Esophagus squamous epithelium (tissue), 5 donors: ENCODE measurements at places on chromosomes 7 and 10.

DNA sequence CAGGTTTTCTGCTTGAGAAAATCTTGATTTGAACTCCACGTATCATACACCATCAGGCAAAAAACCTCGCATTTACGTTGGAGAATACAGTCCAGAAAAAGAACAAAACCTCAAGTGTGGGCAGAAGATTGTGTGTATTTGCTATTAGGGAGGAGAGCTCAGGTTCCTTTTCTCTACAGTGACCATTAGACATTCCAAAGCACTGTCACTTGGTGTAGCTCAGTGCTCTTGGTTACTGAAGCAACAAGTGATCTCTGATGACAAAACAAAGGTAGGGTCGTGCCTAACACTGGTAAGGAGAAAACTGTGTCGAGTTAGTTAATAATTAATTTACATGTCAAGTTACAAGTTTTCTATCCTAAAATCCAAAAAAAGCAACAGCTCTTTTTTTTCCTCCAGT lies 72.6 kb downstream of the C1GALT1 start:
- no peaks in the 10 kb centered on the region for H3K4me1 ChIP-seq
- no peak overlapping the region for H3K4me3 ChIP-seq
- no peaks in the 10 kb centered on the region for H3K36me3 ChIP-seq
- H3K27ac ChIP-seq, result no peak overlapping the region
- no peaks in the 10 kb centered on the region for H3K27me3 ChIP-seq

- H3K27ac ChIP-seq, result no peak overlapping the region
- H3K36me3 ChIP-seq, result no peaks in the 10 kb centered on the region
- DNase-seq, result no peak
Measured at GRCh38 chr7:96993980-96994379, 11.4 kb upstream of the DLX6 start.

GRCh38 chr10:21238717-21239116 lies 286.8 kb downstream of the SKIDA1 start:
- no peak overlapping the region for H3K4me3 ChIP-seq
- H3K27ac ChIP-seq, result no peak overlapping the region
- no peak for DNase-seq
- H3K27me3 ChIP-seq, result no peaks in the 10 kb centered on the region
- H3K4me1 ChIP-seq, result no peaks in the 10 kb centered on the region

- no peak overlapping the region for H3K27ac ChIP-seq
- no peaks in the 10 kb centered on the region for H3K36me3 ChIP-seq
- peaks cover 7% of the 10 kb centered on the region for H3K4me1 ChIP-seq
- no peak overlapping the region for H3K4me3 ChIP-seq
Measured at GRCh38 chr7:106127984-106128780, 16.1 kb upstream of the SYPL1 start.

GRCh38 chr7:26857506-26858240 lies 6.7 kb downstream of the SKAP2 start:
- H3K36me3 ChIP-seq, result no peaks in the 10 kb centered on the region
- peak overlapping the region; percentile 43 for H3K4me3 ChIP-seq
- H3K4me1 ChIP-seq, result peaks cover 4% of the 10 kb centered on the region
- no peak for DNase-seq

GRCh38 chr10:127303105-127303504 lies 106.7 kb upstream of the INSYN2A start:
- no peak overlapping the region for H3K27ac ChIP-seq
- DNase-seq, result no peak
- no peaks in the 10 kb centered on the region for H3K4me1 ChIP-seq
- H3K4me3 ChIP-seq, result no peak overlapping the region

DNA sequence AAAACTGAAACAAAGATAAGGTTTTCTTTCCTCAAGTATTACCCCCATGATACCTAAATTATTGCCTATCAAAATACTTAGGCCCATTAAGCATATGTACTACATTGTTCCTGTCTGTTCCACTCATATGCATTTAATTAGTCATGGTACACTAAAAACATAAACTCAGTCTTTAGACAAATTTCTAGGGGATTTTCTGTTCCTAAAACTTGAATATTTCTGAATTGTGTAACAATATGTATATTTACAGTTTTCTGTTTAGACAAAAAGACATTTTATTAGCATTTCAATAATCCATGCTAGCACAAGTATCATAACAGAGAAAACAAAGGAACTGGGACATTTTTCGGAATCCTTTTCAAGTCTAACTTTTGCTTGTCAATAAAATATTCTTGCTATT lies 234.2 kb downstream of the CRPPA start:
- no peak for DNase-seq
- H3K4me1 ChIP-seq, result no peaks in the 10 kb centered on the region
- H3K27me3 ChIP-seq, result no peaks in the 10 kb centered on the region
- no peak overlapping the region for H3K27ac ChIP-seq
- no peaks in the 10 kb centered on the region for H3K36me3 ChIP-seq

DNA sequence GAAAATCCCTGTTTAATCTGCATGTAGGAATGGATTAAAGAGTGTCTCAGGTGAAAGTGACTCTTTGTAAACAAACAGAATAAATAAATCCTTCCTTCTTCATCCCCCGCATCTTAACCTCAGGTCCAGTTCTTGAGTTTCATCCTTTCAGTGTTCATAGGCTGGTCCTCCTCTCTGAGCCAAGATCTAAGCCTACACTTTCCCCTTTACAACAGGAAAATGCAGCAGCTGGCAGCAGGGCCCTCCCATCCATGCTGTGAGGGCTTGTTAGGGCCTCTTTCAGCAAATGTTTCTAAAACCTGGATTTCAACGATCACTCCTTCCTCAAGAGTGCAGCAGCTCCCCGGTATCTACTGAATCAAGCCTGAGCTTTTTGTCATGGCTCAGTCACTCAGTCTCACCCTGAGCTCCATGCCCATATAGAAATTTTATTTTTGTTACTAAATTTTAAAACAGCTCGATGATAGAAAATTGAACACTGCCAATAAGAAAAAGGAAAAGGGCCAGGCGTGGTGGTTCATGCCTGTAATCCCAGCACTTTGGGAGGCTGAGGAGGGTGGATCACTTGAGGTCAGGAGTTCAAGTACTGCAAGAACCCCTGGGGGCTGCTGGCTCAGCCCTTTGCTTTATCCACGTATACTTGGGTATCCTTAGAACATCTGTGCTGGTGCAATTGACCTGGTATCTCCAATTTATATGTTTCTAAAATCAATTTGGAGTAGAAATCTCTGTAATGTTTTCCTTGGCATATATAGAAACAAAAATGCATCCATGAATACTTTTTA lies 15.6 kb downstream of the BLNK start:
- no peaks in the 10 kb centered on the region for H3K27me3 ChIP-seq
- H3K4me3 ChIP-seq, result no peak overlapping the region
- no peak overlapping the region for H3K27ac ChIP-seq
- H3K4me1 ChIP-seq, result peaks cover 36% of the 10 kb centered on the region
- no peak for DNase-seq
- peaks cover 8% of the 10 kb centered on the region for H3K36me3 ChIP-seq

GRCh38 chr10:62708569-62708968 lies 96.0 kb upstream of the ADO start:
- H3K4me1 ChIP-seq, result no peaks in the 10 kb centered on the region
- H3K27me3 ChIP-seq, result no peaks in the 10 kb centered on the region

GRCh38 chr7:29289156-29290021 lies 94.8 kb downstream of the CHN2 start:
- no peaks in the 10 kb centered on the region for H3K36me3 ChIP-seq
- DNase-seq, result no peak
- no peaks in the 10 kb centered on the region for H3K4me1 ChIP-seq
- no peak overlapping the region for H3K27ac ChIP-seq
- no peaks in the 10 kb centered on the region for H3K27me3 ChIP-seq

GRCh38 chr7:68009716-68010115 lies 1013.1 kb downstream of the TYW1 start:
- no peak overlapping the region for H3K27ac ChIP-seq
- H3K4me1 ChIP-seq, result no peaks in the 10 kb centered on the region
- no peaks in the 10 kb centered on the region for H3K36me3 ChIP-seq
- H3K4me3 ChIP-seq, result no peak overlapping the region
- DNase-seq, result no peak

- H3K27ac ChIP-seq, result no peak overlapping the region
- no peak for DNase-seq
- no peaks in the 10 kb centered on the region for H3K27me3 ChIP-seq
- no peak overlapping the region for H3K4me3 ChIP-seq
- no peaks in the 10 kb centered on the region for H3K36me3 ChIP-seq
Measured at GRCh38 chr10:54198051-54198450, 603.0 kb downstream of the PCDH15 start.

GRCh38 chr10:113899952-113900598 lies 45.6 kb downstream of the NHLRC2 start:
- peaks cover 70% of the 10 kb centered on the region for H3K36me3 ChIP-seq
- peaks cover 3% of the 10 kb centered on the region for H3K4me1 ChIP-seq
- no peak for DNase-seq

- H3K27ac ChIP-seq, result peak overlapping the region; percentile 61
- H3K36me3 ChIP-seq, result no peaks in the 10 kb centered on the region
- no peak overlapping the region for H3K4me3 ChIP-seq
- H3K4me1 ChIP-seq, result peaks cover 46% of the 10 kb centered on the region
- DNase-seq, result no peak
- no peaks in the 10 kb centered on the region for H3K27me3 ChIP-seq
Measured at GRCh38 chr7:47574482-47575329, 7.2 kb downstream of the TNS3 start.

- H3K4me1 ChIP-seq, result peaks cover 6% of the 10 kb centered on the region
- DNase-seq, result no peak
- H3K36me3 ChIP-seq, result no peaks in the 10 kb centered on the region
Measured at GRCh38 chr7:107860981-107861652, 29.9 kb upstream of the DLD start.

DNA sequence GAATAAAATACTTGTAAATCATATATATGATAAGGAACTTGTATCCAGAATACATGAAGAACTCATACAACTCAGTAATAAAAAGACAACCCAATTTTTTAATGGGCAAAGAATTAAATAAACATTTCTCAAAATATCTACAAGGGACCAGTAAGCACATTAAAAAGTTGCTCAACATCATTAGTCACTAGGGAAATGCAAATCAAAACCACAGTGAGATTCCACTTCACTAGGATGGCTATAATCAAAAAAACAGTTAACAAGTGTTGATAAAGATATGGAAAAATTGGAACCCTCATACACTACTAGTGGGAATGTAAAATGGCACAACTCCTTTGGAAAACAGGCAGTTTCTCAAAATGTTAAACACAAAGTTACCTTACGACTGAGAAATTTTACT lies 40.3 kb upstream of the YAE1 start:
- H3K27me3 ChIP-seq, result no peaks in the 10 kb centered on the region
- H3K36me3 ChIP-seq, result no peaks in the 10 kb centered on the region
- H3K4me3 ChIP-seq, result no peak overlapping the region
- no peak for DNase-seq
- H3K4me1 ChIP-seq, result peaks cover 3% of the 10 kb centered on the region
- no peak overlapping the region for H3K27ac ChIP-seq

DNA sequence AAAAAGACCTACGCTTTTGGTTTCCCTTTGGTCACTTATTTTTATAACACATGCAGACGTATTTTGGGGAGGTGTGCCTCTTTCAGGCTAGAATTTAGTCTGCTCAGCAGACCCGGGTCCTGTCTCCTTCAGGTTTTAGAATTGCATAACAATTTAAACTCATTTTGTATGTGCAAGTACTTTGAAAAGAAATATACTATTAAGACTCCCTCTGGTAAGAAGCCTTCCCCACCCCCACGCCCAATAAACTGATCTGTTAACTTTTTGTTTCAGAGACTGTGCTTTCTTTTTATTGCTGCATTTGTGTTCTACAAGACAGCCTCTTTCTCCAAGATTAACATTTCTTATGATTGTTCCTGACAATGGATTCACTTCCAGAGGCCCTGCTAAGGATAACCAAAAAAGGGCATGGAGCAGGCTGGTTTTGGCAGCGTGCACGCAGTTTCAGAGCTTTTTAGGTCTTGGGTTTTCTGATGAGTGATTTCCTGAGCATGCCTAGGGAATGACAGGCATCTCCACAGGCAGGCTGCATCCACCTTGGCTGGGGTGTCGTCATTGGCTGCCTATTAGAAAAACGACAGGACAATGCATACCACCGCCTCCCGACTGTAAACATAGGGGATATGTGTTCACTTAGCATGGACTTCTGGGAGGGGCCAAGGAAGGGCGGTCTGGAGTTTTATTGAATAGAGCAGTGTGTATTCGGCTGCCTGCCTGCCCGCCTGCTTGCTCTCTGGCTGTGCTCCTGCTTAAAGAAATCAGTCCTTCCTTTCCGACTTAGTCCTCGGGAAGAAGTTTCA lies at the start of gene CALD1:
Gene CALD1, plus strand, starts transcription at position 694 of the 800 bp plus-strand sequence. CDS start 88,100 bp downstream, outside the sequence.
- H3K4me3 ChIP-seq, result peak within 1 kb of the TSS; percentile 30
- no peaks in the 10 kb centered on the region for H3K27me3 ChIP-seq
- no peaks in the 10 kb centered on the region for H3K36me3 ChIP-seq
- no peak for DNase-seq

DNA sequence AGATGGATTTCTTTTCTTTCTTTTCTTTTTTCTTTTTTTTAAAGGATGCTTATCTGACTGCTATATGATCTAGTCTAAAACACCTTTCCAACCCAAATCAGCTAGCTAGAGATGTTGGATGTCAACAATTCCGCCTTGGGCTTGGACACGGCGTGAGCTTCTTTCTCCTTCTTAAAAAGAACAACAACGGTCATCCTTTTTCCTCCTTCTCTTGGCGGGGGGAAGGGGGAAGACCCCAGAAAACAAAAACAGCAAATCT lies 1.0 kb downstream of the BEND7 start:
- H3K27ac ChIP-seq, result peak overlapping the region; percentile 85
- peak overlapping the region; percentile 25 for H3K4me3 ChIP-seq
- H3K27me3 ChIP-seq, result no peaks in the 10 kb centered on the region
- peaks cover 7% of the 10 kb centered on the region for H3K4me1 ChIP-seq
- DNase-seq, result no peak
- no peaks in the 10 kb centered on the region for H3K36me3 ChIP-seq

- peaks cover 7% of the 10 kb centered on the region for H3K4me1 ChIP-seq
- no peaks in the 10 kb centered on the region for H3K36me3 ChIP-seq
Measured at GRCh38 chr10:124539935-124540641, 78.5 kb downstream of the LHPP start.

DNA sequence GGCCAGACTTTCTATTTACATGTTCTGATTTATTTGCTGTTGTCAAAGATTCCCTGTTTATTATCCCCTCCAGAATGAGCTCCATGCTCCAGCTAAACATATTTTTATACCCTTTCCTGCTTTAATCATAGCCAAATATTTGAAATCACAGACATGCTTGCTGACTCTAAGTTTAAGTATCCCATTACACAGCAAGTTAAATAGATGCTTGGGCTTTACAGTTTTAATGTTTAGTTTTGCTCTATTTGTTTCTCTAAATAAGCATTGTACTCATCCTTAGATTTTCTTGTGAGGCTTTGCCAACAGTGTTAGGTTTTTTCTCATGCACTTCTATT lies 196.8 kb downstream of the TAX1BP1 start:
- no peaks in the 10 kb centered on the region for H3K4me1 ChIP-seq
- DNase-seq, result no peak
- no peak overlapping the region for H3K27ac ChIP-seq
- H3K4me3 ChIP-seq, result no peak overlapping the region

- H3K27ac ChIP-seq, result no peak overlapping the region
- H3K4me3 ChIP-seq, result no peak overlapping the region
- H3K27me3 ChIP-seq, result no peaks in the 10 kb centered on the region
- no peaks in the 10 kb centered on the region for H3K36me3 ChIP-seq
- no peaks in the 10 kb centered on the region for H3K4me1 ChIP-seq
- no peak for DNase-seq
Measured at GRCh38 chr7:1357601-1358271, 101.5 kb downstream of the MICALL2 start.

GRCh38 chr10:95056744-95057363 lies 12.4 kb downstream of the CYP2C8 start:
- H3K27me3 ChIP-seq, result no peaks in the 10 kb centered on the region
- no peak overlapping the region for H3K27ac ChIP-seq
- no peaks in the 10 kb centered on the region for H3K4me1 ChIP-seq
- no peak for DNase-seq

GRCh38 chr7:115015619-115016018 lies 93.7 kb downstream of the MDFIC start:
- H3K27me3 ChIP-seq, result no peaks in the 10 kb centered on the region
- no peaks in the 10 kb centered on the region for H3K4me1 ChIP-seq
- DNase-seq, result no peak
- no peak overlapping the region for H3K27ac ChIP-seq
